ENCODE measurements at places on chromosomes 12 and 14.

GRCh38 chr14:67387195-67387594 lies 24.8 kb downstream of the PLEK2 start:
- DNase-seq, result no peak

GRCh38 chr12:93318720-93319522 lies 58.8 kb upstream of the NUDT4 start:
- DNase-seq, result no peak

DNA sequence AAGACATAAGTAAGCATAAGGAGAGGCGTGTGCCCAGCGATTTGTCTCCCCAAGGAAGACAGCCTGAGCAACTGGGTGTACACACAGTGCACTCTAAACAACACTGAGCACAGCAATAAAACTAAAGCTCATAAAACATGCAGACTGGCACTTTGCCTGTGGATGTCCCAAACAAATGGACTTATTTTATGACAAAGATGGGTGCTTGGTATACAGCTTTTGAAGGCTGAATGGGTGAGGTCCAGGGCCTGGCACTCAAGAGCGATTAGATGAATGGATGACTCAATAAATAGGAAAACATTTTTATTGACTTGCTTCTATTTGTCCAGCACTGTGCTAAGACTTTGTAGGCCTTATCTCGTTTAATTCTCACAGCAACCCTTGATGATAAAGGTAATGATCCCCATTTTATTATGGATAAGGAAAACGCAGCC lies 28.5 kb downstream of the LGMN start:
- no peak for DNase-seq

DNA sequence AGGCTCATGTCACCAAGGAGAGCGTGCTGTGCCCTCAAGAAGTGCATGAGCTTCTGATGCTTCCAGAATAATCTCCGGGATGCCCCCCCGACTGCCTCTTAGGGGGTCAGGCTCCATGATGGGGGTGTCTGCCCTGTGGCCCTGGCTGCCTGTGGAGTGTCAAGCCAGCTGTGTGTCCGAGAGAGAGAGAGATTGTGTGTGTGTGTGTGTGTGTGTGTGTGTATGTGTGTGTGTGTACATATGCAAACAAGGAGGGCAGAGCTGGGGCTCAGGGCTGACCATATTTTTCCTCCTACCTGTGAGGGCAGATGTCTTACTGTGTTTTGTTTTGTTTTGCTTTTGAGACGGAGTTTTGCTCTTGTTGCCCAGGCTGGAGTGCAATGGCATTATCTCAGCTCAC lies 5.6 kb upstream of the ALDH2 start:
- no peak for DNase-seq

DNA sequence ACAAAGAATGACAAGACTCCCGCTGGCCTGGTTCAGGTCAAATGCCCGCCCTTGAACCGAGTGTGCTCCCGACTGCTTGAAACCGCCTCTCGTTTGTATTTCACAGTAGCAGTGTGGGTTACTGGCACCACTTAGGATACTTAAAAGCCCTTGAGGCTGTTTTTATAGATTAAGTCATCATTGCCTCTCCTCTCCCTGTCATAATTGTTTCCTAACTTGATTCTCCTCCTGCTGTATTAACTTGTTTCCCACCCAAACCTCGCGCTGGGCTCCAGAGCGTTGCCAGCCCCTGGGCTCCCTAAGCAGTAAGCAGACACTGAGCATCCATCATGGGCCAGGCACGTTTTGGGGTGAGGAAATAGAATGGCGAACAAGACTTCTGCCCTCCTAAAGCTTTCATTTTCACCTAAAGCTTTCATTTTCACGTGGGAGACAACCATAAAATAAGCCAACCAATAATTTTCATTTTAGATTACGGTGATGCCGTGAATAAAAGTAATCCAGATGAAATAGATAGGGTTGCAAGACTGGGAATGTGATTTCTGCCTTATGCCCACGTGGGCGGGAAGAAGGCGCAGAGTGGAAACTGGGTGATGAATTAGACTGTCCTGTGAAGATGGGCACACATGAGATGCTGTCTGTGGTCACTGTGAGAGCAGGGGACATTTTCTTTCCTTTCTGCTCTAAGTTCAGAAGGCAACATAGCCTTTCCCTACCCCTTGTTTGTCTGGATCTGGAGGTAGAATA lies 97.5 kb downstream of the PPP2R5C start:
- DNase-seq, result no peak

DNA sequence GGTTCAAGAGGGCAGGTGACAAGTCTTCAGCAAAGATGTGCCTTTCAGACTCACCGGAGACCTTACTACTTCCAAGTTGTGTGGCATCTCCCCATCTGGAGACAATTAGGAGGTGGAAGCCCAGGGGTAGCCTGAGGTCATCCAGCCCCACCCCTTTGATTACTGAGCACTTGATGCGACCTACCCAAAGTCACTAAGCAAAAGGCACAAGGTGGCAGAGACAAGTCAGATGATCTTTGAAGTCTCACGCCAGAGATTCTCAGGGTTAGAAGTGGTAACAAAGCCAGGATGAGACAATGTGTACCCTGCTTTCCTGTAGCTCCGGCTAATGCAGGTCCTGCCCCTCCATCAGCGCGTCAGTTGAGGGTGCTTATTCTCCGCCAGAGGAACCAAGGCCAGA lies 1.4 kb upstream of the FOXN3 start:
- peak; percentile 82 for DNase-seq

DNA sequence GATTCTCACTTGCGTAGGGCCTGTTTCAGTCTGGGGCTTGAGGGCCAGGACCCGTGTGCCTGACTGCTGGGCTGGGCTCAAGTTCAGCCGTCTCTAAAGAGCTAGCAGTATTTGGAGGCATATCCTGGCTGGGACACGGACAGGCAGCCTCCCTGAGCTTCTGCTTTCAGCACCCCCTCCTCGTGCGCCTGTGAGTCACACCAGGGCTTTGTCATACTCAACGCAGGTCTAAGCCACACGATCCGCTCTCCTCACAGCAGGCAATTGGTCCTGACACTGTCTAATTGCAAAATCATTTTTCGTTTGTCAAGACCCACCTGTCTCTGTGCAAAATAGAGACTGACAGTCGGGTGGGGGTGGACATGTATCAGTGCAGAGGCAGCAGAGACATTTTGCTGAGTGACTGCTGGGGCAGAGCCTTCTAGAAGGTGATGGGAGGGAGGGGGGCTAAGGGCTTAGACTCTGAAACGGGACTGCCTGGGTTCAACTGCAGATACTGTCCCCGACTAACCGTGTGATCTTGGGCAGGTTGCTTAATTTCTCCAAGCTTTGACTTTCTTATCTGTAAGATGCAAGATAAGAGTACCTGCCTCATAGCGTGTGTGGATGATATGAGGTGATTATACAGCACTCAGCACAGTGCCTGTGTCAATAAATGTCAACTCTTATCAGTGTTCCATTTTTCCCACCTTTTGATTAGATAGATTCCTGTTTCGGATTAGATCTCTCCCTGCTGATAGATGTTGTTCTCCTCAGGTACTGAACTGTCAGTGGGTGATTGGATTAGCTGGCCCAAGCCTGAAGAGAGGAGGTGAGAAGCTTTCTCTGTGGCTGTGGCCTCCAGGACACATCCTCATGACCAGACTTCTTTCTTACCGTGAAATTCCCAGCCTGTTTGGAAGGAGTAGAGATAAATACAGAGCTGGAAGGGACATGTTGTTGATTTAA lies 53.1 kb downstream of the KCNA1 start:
- DNase-seq, result peak; percentile 11

DNA sequence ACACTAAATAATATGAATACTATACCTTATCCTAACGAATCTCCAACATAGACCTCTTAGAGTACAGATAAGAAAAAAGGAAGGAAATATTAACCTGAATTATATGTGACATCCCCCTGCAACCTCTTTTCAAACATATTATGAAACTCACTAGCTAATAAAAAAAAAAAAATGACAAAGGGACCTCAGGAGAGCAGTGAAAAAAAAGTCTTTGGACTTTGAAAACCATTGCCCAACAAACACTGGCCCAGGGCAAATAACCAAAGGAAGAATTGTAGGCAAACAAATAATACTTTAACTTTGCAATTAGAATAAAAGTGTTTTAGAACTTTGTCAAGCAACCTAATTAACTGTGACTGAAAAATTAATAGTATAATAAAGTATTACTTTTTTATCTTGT lies 7.7 kb downstream of the SOX5 start:
- no peak for DNase-seq

- DNase-seq, result no peak
Observed at GRCh38 chr14:85583380-85583779, 53.4 kb downstream of the FLRT2 start.

DNA sequence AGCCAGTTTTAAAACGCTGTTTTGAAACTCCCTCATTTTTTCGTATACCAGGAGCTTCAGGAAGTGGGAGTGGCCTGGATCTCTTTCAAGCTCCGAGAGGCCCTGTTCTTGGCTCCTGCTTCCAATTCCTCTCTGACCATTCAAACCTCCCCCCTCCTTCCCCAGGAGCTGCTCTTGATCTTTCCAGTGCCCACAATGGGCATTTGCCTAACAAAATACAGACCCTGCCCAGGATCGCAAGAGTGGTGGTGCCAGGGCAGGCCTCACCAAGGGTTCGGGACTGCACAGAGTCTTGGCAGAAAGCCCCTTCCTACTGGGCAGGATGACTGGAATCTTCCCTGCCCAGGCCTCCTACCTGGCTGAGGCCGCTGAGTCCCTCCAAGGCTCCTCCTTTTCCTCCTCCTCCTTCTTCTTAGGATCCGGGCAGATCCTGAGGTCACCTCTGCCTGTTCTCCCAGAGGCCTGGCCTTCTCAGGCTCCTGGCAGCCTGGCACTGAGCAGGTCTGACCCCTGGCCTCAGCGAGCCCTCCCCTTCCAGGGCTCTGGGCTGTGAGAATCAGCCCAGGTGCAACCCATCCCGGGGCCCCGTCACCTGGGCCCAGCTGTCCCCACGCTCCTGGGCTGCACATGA lies 46.9 kb upstream of the NOS1 start:
- DNase-seq, result no peak
